ENCODE measurements at places on chromosomes 1 and 21. TPM values are rescaled to one million over a fixed set of nuclear protein-coding genes. Genes with fewer than 3 reads are reported as not detected.

DNA sequence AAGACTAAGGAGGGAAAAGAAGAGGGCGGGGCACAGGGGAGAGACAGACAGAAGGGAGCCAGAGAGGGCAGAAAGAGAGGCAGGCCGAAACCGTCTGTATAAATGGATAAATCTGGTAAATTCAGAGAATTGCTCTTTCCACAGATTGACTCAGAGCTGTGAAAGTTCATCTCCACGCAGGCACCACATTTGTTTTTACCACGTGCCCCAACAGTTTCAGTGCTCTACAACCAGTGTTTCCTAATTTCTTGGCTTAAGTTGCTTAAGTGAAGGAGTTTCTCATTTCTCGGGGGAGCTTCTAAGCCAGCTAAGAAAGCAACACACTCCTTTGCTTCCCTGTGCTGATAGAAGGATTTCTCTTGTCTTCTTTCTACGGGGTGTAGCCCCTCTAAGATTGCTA lies 87.1 kb downstream of the ENAH start:
- DNase-seq: no peak

The NOTCH2NLA gene
- 20.8 TPM for total RNA-seq

DNA sequence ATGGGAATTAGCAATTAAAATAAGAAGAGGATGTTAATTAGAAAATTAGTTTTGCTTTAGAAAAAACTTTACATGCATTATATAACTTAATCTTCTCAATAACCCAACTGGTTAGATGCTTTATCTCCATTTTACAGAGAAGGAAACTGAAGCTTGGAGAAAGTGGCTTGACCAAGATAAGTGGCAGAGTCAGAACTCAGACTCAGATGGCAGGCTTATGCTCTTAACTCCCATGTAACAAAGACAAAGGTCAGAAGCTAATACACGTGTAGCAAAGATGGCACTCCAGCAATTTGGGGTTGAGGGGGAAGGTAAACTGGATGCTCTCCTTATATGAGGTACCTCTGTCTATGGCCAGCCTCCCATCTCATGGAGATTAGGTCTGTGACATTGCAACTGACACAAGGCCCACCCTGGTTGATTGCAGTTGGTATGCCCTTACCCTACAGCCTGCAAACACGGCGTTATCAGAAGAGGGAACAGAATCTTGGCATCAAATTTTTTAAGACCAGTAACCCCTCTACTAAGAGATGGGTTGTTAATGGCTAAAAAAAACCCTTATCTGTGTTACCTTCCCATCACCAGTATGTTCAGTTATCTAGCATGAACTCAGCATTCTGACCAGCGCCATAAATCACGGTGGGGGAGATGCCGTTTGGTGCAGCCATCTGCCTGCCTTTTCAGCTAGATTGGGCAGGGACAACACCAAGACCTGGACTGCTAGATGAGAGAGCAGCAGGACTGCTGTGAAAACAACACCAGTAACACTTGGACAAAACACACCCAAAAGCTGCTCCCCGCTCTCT lies 97.0 kb downstream of the UBR4 start:
- DNase-seq: no peak

DNA sequence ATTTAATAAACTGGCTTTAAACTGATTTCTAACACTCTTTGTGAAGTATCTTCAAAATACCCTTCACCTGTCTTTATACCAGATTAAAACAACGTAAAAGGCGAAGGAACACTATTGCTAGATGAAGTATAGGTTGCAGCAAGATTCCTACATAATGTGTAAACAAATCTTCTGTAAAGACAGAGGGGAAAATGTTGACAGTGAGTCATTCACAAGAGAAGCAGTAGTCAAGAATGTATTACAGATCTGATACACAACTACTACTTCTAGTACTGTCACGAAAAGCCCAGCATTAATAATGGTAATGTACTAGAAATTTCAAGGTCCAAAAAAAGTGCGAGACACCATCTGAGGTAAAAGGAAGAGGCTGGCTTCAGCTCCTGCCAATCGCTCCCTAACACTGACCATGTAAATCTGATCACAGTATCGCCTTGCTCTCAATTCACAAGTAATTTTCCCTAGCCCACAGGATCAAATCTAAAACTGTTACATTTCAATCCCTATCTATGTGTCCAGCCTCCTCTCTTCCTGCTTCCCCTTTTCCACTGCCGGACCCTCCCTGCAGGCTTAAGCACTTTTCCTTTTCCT lies 290.4 kb downstream of the AKT3 start:
- DNase-seq: no peak

The CFHR4 gene
- not detected for total RNA-seq
